ENCODE measurements at places on chromosomes 12 and 14. TPM values are rescaled to one million over a fixed set of nuclear protein-coding genes. Genes with fewer than 3 reads are reported as not detected.

Gene ZDHHC22
- polyA plus RNA-seq = not detected

Gene COX8C
- not detected for polyA plus RNA-seq

Gene SLC16A7
- polyA plus RNA-seq = 0.99 TPM

Gene PLD4
- polyA plus RNA-seq = not detected

Gene SLC8A3
- 0.01 TPM for polyA plus RNA-seq

Gene CLEC9A
- polyA plus RNA-seq = not detected

Gene PTPRO
- 0.04 TPM for polyA plus RNA-seq

Gene RTL1
- polyA plus RNA-seq = not detected

Gene WDHD1
- polyA plus RNA-seq = 5.5 TPM

Gene PTHLH
- polyA plus RNA-seq = 0.31 TPM

Gene P2RX2
- polyA plus RNA-seq = not detected

Gene SLCO1C1
- not detected for polyA plus RNA-seq

Gene RXYLT1
- 8.3 TPM for polyA plus RNA-seq

Gene TMEM119
- not detected for polyA plus RNA-seq

Gene TAS2R50
- 0.46 TPM for polyA plus RNA-seq

Gene PKP2
- 15.1 TPM for polyA plus RNA-seq
